ENCODE measurements at places on chromosomes 12 and 14.

- DNase-seq, result no peak
These were observed 411.1 kb downstream of the SYT1 start for GRCh38 chr12:79275631-79276030.

DNA sequence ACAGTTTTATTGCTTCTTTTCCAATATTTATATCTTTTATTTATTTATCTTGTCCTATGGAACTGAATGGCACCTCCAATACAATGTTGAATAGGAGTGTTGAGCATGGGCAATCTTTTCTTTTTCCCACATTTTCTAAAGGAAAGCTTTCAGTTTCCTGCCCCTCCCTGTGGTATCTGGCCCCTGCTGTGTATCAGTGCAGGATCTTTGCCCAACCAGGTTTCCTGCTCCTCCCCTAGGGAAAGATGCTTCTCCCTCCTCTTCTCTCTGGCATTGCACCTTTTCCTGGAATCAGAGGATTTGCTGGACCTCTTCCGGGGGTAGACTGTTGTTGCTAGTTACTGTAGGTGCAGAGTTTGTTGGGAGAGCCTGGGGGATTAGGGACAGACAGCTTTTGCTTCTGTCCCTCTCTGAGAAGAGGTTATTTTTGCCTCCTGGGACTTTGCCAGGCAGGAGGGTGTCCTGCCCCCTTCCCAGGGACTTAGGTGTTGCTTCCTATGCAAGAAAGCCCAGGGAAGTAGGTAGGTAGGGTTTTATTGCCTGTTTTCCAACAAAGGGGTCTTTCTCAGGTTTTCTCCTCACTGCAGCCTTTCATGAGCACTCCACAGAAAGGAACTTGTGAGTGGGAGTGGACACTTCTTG, 67.6 kb downstream of the POLR3B start:
- no peak for DNase-seq

DNA sequence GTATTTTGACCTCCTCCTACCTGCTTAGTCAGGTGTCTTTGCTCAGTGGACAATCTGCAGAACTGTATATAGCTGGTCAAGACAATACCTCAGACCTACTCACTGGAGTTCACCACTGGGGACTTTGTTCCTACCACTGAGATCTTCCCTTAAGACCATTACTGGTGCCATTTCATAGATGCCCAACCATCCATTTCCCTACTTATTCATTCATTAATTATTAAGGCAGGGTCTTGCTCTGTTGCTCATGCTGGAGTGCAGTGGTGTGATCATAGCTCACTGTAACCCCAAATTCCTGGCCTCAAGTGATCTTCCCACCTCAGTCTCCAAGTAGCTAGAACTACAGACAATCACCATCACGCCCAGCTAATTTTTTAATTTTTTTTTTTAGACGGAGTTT, 22.8 kb upstream of the CRADD start:
- no peak for DNase-seq

DNA sequence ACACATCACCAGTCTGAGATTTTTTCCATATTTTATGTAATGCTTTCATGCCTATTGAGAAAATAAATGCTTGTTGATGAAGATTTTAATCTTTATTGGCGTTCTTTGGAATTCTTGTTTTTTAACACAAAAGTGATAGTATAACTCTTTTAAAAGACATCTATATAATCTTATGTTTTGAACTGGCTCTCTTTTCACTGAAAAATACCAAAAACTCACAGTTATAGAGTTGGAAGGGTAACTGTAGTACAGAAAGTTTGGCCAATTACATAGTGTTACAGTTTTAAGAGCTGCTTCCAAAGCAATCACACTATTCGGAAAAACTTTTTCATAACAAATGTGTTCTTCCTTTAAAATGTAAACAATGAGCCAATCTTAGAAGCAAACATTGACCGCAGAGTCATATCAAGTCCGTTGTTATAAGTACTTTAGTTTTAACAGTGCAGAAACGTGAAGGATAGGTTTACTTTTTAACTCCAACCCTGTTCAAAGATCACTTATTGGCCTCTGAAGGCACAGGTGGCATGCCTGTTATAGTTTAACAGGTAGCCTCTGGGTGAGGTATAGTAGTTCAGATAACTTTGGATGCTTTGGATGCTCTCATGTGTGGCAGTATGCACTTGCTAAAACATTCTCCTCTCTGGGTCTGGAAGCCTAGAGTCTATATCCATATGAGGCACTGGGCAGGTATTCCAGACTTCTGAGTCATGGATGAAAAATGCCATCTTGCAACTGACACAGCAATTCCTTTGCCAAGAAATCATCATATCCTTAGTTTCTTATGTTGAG, 12.1 kb upstream of the NTN4 start:
- no peak for DNase-seq

DNA sequence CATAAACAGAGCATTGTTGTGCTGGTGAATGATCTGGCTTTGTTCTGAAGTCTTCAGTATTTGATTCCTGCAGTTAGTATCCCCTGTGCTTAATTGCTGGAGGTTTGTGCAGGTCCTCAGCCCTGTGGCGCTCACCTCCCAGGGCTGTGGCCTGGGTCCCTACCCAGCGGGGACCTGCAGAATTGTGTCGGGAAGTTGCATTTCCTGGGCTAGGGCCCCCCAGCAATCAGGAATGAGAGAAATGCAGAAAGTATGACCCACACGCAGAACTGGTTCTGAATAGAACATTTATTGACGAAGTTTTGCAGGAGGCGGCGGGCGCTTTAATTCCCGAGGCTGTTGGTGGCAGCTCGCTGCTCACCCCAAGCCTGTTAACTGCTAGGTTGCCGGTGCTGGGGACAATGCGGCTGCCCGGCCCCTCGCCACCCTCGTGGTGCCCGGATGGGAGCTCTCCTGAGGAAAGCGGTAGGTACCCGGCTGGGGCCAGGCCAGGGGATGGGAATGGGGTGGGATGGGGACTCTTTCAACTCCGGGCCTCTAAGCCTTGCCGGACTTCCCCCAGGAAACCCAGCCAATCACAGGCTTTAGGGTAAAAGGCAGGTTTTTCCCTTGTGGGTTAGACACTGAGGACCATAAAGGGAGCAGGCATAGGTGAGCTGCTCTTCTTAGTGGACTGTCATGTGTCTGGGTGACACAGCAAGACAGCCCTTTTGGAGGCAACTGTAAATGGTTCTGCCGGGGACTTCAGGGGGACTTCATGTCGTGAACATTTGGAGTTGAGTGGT, 11.6 kb downstream of the PLEKHG3 start:
- DNase-seq, result no peak

GRCh38 chr12:94193168-94193567, 44.8 kb downstream of the PLXNC1 start:
- DNase-seq, result no peak

GRCh38 chr12:75998292-75999063, 33.1 kb downstream of the PHLDA1 start:
- DNase-seq, result no peak

DNA sequence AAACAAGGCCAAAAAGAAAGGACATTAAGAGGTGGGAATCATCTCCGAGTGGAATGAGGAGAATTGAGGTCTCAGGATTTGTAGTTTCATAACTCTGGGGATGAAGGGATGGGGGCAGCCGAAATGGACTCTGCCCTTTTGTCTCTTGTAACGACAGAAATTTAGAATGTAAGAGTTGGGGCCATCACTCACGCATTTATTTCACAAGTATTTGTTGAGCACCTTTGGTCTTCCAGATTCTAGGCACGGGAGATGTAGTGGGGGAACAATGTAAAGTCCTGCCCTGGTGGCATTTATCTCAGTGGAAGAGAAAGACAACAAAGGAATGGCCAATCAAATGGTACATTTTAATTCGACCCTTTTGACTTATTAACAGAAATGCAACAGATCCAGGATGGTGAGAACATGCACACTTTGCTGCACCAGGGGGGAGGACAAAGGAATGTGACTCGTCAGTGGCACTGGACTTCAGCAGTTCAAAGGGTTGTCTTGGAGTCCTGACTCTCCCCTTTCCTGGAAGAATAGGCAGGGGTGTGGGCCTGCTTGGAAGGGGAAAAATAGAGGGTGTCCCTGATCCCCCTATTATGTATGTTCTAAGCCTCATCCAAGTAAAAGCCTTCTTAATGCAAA, 102.0 kb downstream of the TMEM30B start:
- DNase-seq, result no peak

GRCh38 chr14:52327374-52328226, 13.5 kb downstream of the PTGER2 start:
- DNase-seq, result no peak

DNA sequence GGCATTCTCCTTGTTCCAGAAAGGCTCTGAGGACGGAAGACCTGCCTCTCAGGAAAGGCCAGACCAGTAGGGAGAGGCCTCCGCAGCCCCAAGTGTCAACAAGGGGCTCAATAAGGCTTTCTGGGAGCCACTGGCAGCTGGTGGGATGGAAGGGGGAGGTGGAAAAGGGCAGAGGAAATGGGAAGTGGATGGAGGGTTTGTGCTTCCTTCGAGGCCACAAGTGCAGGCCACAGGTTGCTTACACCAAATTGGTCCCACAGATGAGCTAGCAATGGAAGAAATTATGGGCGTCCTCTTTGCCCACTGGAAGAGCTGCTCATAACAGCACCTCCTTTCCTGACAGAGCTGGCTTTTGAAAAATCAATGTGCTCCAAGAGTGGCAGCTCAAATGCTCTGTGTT, 28.2 kb downstream of the P2RX4 start:
- no peak for DNase-seq

- no peak for DNase-seq
These were observed 208.1 kb downstream of the ZFP36L1 start for GRCh38 chr14:68584786-68585185.

- no peak for DNase-seq
These were observed 329.7 kb upstream of the ATP2B1 start for GRCh38 chr12:90038289-90038688.

GRCh38 chr12:129607301-129607700, 296.5 kb downstream of the TMEM132D start:
- DNase-seq, result no peak

- DNase-seq, result no peak
These were observed 101.8 kb downstream of the CAND1 start for GRCh38 chr12:67370979-67371378.

GRCh38 chr12:93243689-93244513, 133.8 kb upstream of the NUDT4 start:
- no peak for DNase-seq

- no peak for DNase-seq
These were observed 1.9 kb downstream of the ATXN2 start for GRCh38 chr12:111596985-111597830.

- no peak for DNase-seq
These were observed 45.1 kb downstream of the TBX3 start for GRCh38 chr12:114638790-114639435.

GRCh38 chr12:31518680-31519227, 72.2 kb downstream of the DENND5B start:
- DNase-seq, result no peak

DNA sequence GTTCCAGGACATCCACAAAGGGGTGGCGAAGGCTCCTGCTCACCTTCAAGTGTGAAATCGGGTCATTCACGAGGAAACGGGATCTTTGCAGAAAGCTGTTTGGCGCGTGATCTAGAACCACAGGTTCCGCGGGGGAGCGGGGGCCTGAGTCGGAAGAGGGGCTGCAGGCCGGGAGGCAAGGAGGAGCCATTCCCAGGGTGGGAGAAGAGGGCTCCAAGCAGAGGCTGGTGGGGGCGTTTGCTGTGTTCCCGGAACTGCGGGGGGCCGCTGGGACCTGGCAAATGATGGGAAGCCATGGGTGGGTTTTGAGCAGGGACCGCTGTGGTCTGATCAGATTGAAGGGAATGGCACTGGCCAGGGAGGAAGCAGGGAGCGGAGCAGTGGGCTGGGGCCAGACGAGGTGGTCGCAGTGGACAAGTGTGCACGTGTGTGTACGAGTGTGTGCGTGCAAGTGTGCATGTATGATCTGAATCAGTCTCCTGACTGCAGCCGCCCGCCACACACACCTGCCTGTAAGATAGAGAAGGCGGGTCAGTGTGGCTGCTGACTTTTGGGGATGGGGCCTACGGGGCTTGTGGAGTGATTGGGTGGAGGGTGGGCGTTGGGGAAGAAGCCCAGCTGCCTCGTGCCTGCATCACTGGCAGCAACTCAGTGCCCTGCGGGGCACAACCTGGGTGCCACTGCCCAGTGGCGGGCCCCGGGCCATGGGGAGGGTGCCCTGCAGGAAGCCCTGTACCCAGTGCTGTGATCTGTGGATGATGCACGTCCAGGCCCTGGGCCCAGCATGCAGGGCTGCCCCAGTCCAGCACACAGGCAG, 141.9 kb downstream of the KIF26A start:
- no peak for DNase-seq

- DNase-seq, result no peak
These were observed 874 bp upstream of the YARS2 start for GRCh38 chr12:32756476-32757066.

- DNase-seq, result no peak
These were observed 10.7 kb upstream of the GLT1D1 start for GRCh38 chr12:128842579-128842978.

DNA sequence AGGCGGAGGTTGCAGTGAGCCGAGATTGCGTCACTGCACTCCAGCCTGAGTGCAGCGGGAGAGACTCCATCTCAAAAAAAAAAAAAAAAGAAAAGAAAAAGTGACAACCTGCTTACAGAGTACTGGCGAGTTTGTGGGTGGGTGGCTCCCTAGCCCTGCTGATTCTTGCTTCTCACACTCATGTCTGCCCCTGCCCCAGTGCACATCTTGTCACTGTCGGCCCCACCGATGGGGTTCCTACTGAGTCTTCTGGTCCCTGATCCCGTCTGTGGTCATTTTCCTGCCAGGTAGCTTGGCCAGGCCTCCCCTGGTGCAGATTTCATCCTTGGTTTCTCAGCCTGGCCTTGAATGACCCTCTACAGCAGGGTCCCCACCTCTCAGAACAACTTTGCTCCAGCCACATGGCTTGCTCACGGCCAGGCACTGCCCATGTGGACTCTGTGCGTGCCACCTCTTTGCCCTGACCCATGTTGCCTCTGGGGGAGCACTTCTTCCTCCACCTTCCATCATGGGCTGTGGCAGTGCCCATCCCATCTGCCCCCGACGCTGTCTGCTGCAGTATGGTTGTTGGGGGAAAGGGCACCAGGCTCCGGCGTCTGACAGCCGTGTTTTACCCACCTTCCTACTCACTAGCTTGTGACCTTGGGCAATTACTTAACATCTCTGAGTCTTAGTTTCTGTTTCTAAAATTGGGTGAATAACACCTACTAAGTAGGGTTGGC, 2.1 kb upstream of the PTPN6 start:
- no peak for DNase-seq

- DNase-seq, result no peak
These were observed 4.7 kb downstream of the DYNLL1 start for GRCh38 chr12:120500581-120500980.

- DNase-seq, result no peak
These were observed 74.2 kb downstream of the RCOR1 start for GRCh38 chr14:102666635-102667034.

GRCh38 chr14:45651890-45652289, 398.9 kb upstream of the MIS18BP1 start:
- no peak for DNase-seq
